Gastroesophageal sphincter (tissue), 4 donors: ENCODE measurements at places on chromosomes 1 and 21. TPM values are rescaled to one million over a fixed set of nuclear protein-coding genes. Genes with fewer than 3 reads are reported as not detected.

Gene NPPA
- total RNA-seq = 0.93 TPM

Gene BSND
- total RNA-seq = not detected

Gene C8B
- not detected for total RNA-seq

Gene FCRL5
- 0.13 TPM for total RNA-seq

Gene ACOT11
- 40.5 TPM for total RNA-seq

Gene TP73
- total RNA-seq = not detected

Gene ADAMTS1
- total RNA-seq = 74.4 TPM
